Thoracic aorta (tissue), 2 donors: ENCODE measurements at places on chromosomes 1 and 21.

- no peak for DNase-seq
These were observed 16.8 kb downstream of the LGR6 start for GRCh38 chr1:202210385-202210784.

DNA sequence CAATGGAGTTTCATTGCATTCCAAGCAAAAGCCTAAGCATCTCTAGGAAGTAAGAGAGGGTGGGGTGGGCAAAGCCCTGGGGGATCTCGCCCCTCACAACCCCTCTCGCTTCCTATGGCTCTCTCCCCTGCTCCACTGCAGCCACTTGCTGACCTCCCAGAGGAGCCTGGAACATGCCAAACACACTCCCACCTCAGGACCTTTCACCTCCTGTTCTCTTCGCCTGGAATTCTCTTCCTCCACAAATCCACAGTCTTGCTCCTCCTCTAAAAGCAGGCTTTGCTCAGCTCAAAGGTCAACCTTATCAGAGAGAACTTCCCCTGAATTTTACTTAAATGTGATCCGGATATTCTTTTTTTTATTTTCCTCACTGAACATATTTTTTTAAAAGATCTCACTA, 20.9 kb upstream of the SRRM1 start:
- no peak for DNase-seq

DNA sequence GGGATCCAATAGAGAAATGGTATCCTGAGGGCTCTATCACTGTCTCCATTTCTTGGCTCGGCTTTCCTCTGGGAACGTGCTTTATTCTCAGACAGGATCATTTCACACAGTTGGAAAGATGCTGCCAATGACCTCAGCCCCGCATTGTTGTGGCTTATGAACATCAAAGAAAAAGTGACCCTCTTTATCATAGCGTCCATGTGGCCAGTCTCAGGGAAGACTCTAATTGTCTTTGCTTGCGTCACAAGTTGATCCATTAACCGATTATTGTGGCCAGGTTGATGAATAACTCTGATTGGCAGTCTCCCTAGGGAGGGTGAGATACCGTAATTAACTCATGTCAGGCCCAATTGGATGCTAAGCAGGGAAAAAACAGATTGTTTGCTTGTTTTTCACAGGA, 10.4 kb upstream of the TMEM9 start:
- no peak for DNase-seq

DNA sequence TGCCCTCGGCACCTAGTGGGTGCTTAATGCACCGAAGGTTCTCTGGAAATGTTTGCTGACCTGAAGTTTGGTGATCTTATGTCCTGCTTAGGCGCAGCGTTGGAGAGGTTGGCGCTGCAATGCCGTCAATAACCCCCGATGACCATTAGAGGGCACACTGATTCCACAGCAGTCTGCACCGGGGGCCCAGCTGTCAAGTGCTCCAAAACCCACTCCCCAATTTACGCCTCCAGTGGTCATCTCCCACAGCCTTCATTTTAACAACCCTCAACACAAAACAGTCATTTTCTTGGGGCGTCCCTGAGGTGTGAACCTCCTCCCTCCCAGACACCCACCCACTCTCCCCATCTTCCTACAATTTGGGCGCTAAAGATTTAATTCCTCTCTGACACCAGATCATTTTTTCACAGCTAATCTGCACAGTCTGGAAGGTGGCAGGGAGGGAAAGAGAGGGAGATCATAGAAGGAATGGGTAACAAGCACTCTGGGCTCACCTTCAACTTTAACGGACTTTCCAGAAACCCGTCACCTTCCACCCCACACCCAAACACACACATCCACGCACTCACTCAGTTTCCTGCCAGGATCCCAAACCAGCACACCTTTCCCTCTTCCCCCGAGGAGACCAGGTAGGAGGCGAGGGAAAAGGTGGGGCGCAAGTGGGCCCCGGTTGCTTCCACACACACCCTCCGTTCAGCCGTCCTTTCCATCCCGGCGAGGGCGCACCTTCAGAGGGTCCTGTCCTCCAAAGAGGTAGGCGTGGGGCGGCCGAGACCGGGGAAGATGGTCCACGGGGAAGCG, 570 bp upstream of the NPR1 start:
- DNase-seq: no peak

DNA sequence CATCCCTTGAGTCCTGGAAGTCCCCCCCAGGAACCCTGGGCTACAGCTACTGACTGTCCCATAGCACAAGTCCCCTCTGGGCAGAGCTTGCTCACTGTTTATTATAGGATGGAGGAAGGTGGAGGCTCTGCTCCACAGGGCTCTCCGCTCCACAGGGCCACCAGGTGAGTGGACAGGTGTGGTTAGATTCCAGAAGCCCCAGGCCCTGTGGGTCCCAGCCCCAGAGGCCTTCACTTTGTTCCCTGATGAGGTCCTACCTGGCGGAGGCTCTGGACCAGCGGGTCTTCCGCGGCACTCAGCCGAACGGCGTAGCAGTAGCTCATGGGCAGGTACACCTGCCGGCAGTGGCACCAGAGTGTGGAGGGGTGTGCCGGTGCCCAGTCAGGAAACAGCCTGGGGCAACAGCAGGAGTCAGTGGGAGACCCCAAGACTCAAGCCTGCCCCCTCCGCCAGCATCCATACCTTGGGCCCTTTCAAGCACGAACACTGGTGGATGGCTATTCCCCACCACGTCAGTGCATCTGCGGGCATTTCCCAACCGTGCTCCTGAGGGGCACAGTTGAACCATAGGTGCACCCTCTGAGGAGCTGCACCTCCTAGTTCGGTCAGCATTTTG, 12.3 kb downstream of the LSS start:
- no peak for DNase-seq

DNA sequence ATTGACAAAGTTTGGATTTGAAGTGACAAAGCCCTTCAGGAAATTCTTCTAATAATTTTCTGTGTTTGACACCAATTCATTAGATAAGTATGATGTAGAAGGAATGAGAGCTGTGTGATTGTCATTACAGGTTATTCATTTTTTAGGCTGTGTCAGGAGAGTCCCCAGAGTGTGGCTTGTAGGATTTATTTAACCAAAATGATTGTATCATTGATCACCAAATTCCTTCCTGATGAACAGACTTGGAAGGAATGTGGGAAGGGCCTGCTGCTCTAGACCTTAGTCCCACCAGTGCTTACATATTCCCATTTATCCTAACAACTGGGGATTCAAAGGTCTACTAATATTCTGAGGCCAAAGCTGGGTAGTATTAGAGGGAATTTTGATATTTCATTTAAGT, 383.3 kb upstream of the KAZN start:
- no peak for DNase-seq
